ENCODE measurements at places on chromosomes 4 and X. TPM values are rescaled to one million over a fixed set of nuclear protein-coding genes. Genes with fewer than 3 reads are reported as not detected.

GRCh38 chr4:17945303-17945702 is 76.3 kb downstream of the LCORL start:
- DNase-seq, result no peak
- no peaks in the 10 kb centered on the region for H3K36me3 ChIP-seq
- H3K4me1 ChIP-seq, result no peaks in the 10 kb centered on the region
- no peaks in the 10 kb centered on the region for H3K27me3 ChIP-seq

DNA sequence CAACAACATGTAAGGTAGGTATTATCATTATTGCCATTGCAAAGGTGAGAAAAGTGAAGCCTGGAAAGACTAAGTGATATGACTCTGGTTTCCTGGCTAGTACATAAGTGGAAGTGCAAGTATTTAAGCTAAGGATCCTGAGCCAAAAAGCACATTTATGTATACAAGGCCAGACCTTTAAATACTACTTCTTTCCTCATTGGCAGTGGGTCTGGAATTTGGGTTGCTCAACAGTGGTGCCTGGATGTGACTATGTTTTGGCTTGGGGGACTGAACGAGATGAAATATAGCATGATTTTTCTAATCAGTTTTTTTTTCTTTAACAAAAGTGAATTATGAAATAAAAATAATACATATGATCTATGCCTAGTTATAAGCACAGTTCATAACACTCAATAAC is 7.4 kb upstream of the FGF13 start:
- no peaks in the 10 kb centered on the region for H3K36me3 ChIP-seq
- DNase-seq, result peak; percentile 4
- H3K27me3 ChIP-seq, result no peaks in the 10 kb centered on the region
- no peak overlapping the region for H3K27ac ChIP-seq
- no peaks in the 10 kb centered on the region for H3K4me1 ChIP-seq
- no peak overlapping the region for H3K4me3 ChIP-seq

- no peak overlapping the region for H3K27ac ChIP-seq
- H3K4me1 ChIP-seq, result no peaks in the 10 kb centered on the region
- DNase-seq, result no peak
- H3K4me3 ChIP-seq, result no peak overlapping the region
- no peaks in the 10 kb centered on the region for H3K27me3 ChIP-seq
These were observed 677 bp downstream of the ACTRT1 start for GRCh38 chrX:128051526-128051925.

GRCh38 chr4:94523617-94524016 is 71.9 kb downstream of the PDLIM5 start:
- DNase-seq, result no peak
- H3K36me3 ChIP-seq, result no peaks in the 10 kb centered on the region
- no peak overlapping the region for H3K27ac ChIP-seq
- H3K4me1 ChIP-seq, result no peaks in the 10 kb centered on the region

- no peak overlapping the region for H3K4me3 ChIP-seq
- DNase-seq, result no peak
- H3K27me3 ChIP-seq, result no peaks in the 10 kb centered on the region
- H3K4me1 ChIP-seq, result no peaks in the 10 kb centered on the region
- no peak overlapping the region for H3K27ac ChIP-seq
- no peaks in the 10 kb centered on the region for H3K36me3 ChIP-seq
These were observed 131.3 kb downstream of the PTCHD1 start for GRCh38 chrX:23465985-23466384.

- H3K36me3 ChIP-seq, result no peaks in the 10 kb centered on the region
- H3K4me3 ChIP-seq, result no peak overlapping the region
- no peak for DNase-seq
- no peaks in the 10 kb centered on the region for H3K4me1 ChIP-seq
- no peaks in the 10 kb centered on the region for H3K27me3 ChIP-seq
These were observed 326.3 kb downstream of the IQCM start for GRCh38 chr4:149489321-149489720.

DNA sequence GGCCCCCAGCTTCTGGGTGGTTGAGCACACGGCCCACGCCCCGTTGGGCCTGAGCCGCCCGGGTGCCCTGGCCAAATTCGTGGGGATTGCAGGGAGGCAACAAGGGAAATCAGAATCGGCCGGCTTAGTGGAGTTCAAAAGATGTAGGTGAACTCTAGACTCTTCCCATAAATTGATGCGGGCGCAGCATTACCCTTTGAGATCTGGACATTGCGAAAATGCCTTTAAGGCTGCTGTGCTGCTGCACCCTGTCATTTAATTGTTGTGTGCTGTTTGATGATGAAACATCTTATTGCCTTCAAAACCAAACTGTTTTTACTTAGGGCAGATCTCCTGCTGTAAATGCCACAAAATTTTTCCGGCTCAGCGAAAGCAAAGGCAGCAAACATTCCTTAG is 409 bp upstream of the MPP1 start:
- no peaks in the 10 kb centered on the region for H3K36me3 ChIP-seq
- H3K27ac ChIP-seq, result peak overlapping the region; percentile 67
- DNase-seq, result no peak
- H3K27me3 ChIP-seq, result no peaks in the 10 kb centered on the region
- H3K4me3 ChIP-seq, result peak overlapping the region; percentile 52
- no peaks in the 10 kb centered on the region for H3K4me1 ChIP-seq

GNRHR gene
- total RNA-seq, result not detected

TREX2 gene
- 5.8 TPM for total RNA-seq

EIF4E gene
- 46.8 TPM for total RNA-seq
